ENCODE measurements at places on chromosomes 6 and 20. TPM values are rescaled to one million over a fixed set of nuclear protein-coding genes. Genes with fewer than 3 reads are reported as not detected.

The MAP7 gene
- 42.4 TPM for total RNA-seq

The CD24 gene
- total RNA-seq: 545 TPM

- H3K4me1 ChIP-seq: no peaks in the 10 kb centered on the region
- no peaks in the 10 kb centered on the region for H3K36me3 ChIP-seq
- no peak for DNase-seq
- H3K27ac ChIP-seq: no peak overlapping the region
- no peak overlapping the region for H3K4me3 ChIP-seq
- H3K27me3 ChIP-seq: peaks cover 27% of the 10 kb centered on the region
These were observed 20.2 kb upstream of the HLA-DOA start for GRCh38 chr6:33029328-33030184.

- H3K27me3 ChIP-seq: no peaks in the 10 kb centered on the region
- no peak overlapping the region for H3K27ac ChIP-seq
- no peaks in the 10 kb centered on the region for H3K4me1 ChIP-seq
- no peak overlapping the region for H3K4me3 ChIP-seq
These were observed 248.4 kb downstream of the SAMD5 start for GRCh38 chr6:147756891-147757290.
